Inflammatory macrophage (primary cell): ENCODE measurements at places on chromosomes 6 and 20.
A peak's percentile ranks its signal among the peaks of the same experiment; 100 is the strongest.

GRCh38 chr6:136014454-136015437, 163.2 kb downstream of the PDE7B start:
- DNase-seq: no peak

- DNase-seq: peak; percentile 80
These were observed 80.7 kb downstream of the RREB1 start for GRCh38 chr6:7188492-7188891.

DNA sequence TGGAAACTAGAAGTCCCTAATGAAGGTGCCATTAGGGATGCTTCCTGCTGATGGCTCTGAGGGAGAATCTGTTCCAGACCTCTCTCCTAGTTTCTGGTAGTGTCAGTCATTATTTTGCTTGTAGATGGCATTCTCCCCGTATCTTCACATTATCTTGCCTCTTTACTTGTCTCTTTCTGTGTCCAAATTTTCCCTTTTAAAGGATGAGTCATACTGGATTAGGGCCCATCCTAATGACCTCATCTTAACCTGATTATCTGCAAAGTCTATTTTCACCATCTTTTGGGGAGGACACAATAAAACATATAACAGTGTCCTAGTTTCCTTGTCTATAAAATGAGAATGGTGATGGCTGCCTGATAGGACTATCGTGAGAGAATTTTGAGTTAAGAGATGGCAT, 27.3 kb downstream of the ZNF391 start:
- no peak for DNase-seq

DNA sequence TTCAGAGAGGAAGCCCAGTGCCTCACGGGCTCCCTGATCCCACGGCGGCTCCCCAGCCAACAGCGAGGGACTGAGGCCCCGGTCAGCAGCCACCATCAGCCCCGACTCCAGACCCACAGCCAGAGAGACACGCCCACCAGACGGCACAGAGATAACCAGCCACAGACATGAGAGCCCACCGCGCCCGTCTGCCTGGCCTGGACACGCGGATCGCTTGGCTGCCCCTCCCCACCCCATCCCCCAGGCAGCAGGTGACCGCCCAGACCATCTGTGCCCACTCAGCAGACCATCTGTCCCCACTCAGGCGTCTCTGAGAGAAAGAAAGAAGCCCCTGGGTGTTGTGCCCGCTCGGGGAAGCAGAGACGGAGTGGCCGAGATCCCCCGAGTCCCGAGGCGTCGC, 55.5 kb upstream of the CHRNA4 start:
- DNase-seq: no peak

DNA sequence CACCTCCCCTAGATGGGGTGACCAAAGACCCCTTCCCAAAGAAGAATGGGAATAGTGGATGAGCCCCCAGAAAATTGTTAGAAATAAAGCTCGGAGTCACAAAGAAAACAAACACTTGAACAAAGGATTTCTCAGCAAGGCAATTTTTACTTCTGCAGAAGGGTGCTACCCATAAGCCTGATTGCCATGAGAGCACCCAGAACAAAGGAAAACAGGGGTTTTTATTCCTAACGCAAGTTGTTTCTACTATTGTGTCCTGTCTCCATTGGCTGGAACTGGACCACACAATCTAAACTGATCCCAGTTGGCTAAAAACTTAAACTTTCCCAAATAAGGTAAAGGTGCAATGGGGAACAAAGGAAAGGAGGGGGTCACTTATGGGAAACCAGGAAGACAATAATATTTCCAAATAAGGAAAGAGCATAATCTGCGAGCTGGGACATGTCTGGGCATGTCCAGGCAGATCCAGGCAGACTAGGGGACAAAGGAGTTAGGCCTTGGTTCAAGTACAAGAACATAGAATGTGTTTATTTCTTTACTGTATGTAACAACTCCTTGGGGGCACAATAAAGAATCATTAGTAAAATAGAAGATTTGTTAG, 20.0 kb downstream of the HLA-B start:
- DNase-seq: no peak
